ENCODE measurements at places on chromosomes 7 and 10.

GRCh38 chr7:134890246-134891240 lies 95.8 kb upstream of the AGBL3 start:
- DNase-seq = peak; percentile 51

DNA sequence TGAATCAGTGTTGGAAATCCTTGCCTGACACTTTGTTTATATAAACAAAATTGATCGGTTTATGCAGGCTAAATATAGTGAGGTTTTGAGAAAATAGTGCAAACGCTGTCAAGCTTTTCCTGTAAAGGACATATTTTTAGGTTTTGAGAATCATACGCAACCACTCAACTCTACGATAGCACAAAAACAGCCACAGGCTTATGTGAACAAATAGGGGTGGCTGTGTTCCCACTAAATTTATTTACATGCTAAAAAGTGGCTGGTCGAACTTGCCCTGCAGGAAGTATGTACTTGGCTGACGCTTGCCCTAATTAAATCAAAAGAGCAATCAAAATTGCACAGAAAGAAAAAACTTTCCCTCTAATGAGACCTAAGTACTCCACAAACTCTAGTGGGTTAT lies 234.7 kb upstream of the CACNA2D1 start:
- DNase-seq = no peak

DNA sequence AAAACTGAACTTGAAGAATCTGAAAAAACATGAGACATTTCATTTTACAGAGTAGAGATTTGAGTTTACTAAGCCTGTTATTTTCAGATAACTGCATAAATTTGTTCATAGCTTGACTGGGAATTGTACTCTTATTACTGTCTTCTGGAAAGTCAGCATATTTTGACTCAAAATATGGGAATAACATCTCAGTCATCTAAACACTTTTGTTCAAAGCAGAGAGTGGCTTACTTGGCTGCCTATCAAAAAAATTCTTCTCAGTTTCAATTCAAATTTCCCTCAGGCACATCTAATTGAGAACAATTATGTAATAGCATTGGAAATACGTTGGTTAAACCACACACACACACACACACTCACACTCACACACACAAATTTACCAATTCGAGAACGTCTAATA lies 384.6 kb downstream of the ARL4A start:
- DNase-seq = no peak

DNA sequence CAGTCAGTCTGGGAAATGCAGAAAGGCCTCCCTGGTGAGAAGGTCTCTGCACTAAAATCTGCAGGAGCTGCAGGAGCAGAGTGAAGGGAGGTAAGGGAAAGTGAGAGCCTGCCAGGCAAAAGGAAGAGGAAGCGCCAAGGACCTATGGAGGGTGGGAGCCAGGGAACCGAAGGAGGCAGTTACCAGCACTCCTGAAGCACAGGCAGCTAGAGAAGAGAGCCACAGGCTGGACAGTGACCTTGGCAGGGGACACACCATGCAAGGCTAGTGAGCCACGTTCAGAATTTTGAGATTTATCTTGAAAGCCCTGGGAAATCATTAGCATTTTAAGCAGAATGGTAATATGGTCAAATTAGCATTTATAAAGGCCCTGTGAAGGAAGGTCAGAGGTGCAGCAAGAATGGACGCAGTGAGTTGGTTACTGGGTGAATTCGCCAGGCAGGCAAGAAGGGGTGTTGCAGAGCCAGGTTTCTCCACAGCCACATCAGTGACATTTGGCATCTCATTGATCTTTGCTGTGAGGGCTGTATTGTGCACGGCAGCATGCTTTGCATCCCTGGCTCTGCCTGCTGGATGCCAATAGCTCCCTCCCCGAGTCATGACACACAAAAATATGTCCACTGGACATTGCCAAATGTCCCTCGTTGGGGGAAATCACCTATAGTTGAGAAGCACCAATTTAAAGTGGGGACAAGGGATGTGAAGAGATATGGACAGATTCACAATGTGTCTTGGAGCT lies 54.7 kb upstream of the LANCL2 start:
- DNase-seq = no peak

Measured in SK-N-DZ (cell line).